ENCODE measurements at places on chromosomes 2 and 18.

DNA sequence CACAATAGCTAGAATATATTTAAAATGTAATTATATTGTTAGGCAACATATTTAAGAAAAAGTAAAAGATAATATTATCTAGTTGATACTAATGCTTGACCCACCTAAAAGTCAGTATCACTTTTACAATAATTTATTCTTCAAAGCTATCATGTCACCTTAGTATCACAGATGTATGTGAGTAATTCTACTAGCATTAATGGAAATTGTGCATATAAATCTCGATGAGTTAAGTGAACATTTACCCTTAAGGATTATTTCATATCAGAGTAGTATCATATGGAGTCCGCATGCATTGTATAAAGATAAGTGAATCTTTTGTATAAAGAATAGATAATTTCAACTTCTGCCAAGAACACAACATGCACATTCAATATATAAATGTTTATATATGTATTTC, 103.4 kb downstream of the AGPS start:
- no peak for DNase-seq

GRCh38 chr2:110741491-110741980, 9.2 kb downstream of the ACOXL start:
- no peak for DNase-seq

DNA sequence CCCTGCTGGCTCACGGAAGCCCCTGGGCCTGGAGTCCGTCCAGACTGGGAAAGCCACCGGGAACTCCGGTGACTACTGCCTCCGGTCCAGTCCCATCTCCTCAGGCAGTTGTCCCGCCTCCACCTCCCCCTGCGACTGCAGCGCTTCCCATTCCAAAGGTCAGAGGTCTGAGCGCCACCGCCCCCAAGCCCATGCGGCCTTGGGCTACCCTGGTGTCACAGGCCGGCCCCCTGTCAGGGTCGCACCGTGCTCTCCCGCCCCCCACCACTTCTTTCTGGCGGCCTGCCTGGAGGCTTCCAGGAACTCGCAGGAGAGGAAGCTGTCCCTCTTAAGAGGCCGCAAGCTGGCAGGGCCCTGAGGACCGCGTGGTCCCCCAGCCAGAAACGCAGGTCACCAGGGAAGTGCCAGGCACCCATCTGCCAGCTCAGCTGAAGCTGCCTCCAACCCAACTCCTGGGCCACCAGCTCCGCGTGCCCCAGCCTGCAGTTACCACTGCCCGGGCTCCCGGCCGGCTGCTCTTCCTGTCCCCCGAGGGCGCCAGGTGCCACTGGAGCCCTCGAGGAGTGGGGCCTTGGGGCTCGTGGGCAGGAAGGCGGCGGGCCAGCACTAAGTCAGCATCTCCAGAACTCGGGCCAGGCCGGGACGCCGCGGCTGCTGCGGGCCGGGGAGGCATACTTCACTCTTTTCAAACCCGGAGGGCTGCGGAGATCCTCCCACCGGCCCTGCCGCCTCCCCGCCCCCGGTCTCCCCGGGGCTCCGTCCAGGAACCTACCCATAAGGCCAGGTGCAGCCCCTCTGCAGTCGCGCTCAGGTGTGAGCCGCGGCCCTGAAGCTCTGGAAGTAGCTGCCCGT, 83.3 kb upstream of the POMC start:
- DNase-seq = no peak

GRCh38 chr2:207902821-207903220, 122.5 kb downstream of the PLEKHM3 start:
- DNase-seq = no peak

DNA sequence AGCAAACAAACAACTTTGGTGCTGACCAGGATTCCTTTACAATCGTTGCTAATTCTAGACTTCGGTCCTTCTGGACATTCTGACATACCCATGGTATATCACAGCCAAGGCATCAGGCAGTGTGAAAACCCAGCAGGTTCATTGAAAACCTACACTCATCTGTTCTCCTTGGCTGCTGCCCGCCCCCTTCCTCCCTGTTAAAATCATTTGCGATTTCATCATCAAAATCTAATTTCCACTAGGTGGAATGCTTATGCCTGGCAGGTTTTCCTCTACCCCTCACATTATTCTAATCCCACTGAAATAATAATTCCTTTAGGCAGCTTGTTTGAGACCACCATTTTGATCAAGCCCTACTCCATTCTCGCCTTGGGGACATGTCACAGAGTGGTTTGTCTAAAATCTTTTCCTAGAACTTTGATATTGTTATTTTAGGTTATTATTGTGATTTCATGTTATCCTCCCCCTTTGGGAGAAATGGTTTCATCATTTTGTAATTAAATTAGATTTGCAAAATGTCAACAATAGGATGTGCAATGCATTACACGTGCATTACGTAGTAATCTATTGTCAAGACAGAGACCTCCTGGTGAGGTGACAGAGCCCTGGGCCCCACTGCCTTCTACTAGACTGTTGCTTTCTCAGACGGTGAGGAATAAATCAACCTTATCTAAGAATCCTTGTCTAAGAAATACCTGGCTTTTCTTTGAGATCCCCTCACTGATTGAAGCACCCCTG, 31.0 kb upstream of the ASPRV1 start:
- no peak for DNase-seq

GRCh38 chr2:181916726-181917718, 25.5 kb downstream of the ITPRID2 start:
- no peak for DNase-seq

GRCh38 chr2:164498836-164499235, 122.4 kb downstream of the GRB14 start:
- no peak for DNase-seq

DNA sequence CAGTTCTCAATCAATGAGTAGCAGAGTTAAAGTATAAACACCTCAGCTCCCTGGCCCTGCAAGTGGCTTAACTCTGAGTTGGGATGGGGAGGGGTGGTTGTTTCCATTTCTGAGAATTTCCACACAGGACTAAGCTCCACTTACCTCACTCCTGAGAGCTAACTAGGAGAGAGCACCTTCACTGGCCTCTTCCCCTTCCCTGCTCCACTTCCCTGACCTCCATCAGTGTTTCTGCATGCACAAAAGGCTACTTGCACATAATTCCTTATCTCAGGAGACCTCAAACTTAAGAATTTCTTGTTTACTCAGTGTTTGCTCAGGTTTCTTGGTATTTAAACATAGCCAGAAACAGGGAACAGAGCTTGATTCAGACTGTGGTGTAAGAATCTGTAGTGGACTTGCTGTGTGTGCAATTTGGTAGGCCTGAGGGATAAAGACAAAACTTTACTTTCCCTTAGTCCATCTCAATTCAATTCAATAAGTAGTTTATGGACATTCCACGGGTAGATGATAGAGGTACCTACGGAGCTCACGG, 97.2 kb downstream of the PID1 start:
- DNase-seq = no peak

GRCh38 chr2:178225006-178225805, 30.9 kb downstream of the OSBPL6 start:
- no peak for DNase-seq

GRCh38 chr18:8944871-8945245, 157.6 kb upstream of the NDUFV2 start:
- DNase-seq = no peak

DNA sequence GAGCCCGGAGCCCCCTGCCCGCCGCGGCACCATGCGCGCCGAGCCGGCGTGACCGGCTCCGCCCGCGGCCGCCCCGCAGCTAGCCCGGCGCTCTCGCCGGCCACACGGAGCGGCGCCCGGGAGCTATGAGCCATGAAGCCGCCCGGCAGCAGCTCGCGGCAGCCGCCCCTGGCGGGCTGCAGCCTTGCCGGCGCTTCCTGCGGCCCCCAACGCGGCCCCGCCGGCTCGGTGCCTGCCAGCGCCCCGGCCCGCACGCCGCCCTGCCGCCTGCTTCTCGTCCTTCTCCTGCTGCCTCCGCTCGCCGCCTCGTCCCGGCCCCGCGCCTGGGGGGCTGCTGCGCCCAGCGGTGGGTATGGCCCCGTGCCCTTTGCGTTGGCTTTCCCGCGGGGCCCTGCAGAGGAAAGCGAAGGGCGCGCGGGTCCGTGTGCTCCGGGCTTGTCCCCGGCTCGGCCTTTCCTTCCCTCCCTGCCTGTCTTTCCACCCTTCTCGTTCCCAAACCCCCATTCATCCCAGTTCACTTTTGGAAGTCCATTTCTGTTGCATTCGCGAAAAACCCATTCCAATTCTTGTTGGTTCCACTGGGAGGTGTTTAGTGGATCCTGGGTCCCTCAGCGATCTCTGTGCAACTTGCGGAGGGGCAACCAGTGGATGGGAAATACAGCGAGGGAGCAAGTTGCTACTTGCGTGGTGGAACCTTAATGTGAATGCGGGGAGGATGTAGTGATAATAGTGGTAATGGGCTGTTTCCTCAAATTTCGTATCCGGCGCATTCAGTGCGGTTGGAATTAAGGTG, 599 bp downstream of the ADAM23 start:
- DNase-seq = no peak

DNA sequence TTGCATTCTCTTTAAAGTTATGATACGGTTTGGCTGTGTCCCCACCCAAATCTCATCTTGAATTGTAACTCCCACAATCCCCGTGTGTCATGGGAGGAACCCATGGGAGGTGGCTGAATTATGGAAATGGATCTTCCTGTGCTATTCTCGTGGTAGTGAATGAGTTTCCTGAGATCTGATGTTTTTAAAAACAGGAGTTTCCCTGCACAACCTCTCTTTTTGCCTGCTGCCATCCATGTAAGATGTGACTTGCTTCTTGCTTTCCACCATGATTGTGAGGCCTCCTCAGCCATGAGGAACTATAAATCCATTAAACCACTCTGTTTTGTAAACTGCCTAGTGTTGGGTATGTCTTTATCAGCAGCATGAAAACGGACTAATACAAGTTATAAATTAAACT, 37.5 kb upstream of the SESTD1 start:
- no peak for DNase-seq

DNA sequence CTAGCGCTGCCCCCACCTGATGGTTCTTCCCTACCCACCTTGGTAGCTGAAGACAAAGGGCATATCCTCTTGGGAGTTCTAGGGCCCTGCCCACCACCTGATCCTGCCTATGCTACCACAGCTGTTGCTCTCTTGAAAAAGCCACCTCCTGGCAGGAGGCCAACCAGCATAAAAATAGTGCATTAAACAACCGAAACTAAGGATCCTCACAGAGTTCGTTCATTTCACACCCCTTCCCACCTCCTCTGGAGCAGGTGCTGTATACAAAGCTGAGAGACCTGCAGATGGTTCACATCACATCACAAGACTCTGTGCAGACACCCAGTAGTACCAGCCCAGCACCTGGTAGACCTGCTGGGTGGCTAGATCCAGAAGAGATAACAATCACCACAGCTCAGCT, 1348.0 kb upstream of the TMEFF2 start:
- no peak for DNase-seq

- DNase-seq = no peak
These were observed 4.8 kb upstream of the STAT4 start for GRCh38 chr2:191155608-191156071.

GRCh38 chr18:48893061-48893607, 57.6 kb downstream of the SMAD7 start:
- no peak for DNase-seq

- no peak for DNase-seq
These were observed 185.4 kb upstream of the SKOR2 start for GRCh38 chr18:47436871-47437270.

DNA sequence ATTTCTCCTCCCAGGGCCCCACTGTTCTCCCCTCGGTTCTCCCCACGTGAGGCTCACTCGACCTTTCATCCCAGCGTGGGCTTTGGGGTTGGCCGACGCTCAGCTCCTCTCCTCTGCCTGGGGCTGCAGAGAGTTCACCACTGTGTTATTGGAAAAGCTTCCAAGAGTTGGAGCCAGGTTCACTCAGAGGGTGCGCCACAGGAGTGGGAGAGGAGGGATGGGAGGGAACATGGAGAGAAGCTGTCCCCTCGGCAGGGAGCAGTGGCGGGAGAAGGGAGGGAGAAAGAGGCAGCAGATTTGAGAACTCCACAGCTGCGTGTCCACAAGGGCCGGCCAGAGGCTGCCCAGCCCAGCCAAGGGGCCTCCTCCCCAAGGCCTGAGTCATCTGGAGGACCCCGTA, 197.1 kb upstream of the SMAD2 start:
- no peak for DNase-seq

DNA sequence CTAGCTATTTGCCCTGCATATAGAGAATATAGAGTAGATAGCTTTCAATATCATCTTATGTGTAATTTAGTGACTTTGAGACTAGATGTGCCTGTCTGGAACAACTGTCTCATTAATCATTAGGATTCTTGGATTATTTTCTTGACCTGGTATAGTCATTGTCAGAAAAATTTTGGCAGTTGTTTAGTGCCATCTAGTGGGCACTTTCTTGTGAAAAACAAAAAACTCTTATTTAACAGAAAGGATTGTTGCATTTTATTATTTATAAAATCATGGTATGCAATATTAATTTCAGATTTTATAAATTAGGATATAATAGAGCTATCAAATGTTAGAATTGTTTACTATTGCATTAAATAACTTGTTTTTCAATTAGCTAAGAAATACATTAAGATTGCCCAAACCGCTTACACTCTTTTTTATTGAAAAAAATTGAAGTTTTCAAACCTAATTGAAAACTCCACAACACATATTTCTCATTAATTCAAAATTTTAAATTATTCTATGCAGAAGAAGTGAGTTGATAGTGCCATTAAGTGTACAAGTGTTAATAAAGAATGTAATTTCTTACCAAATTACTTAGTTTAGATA, 80.3 kb downstream of the DYNAP start:
- DNase-seq = no peak

DNA sequence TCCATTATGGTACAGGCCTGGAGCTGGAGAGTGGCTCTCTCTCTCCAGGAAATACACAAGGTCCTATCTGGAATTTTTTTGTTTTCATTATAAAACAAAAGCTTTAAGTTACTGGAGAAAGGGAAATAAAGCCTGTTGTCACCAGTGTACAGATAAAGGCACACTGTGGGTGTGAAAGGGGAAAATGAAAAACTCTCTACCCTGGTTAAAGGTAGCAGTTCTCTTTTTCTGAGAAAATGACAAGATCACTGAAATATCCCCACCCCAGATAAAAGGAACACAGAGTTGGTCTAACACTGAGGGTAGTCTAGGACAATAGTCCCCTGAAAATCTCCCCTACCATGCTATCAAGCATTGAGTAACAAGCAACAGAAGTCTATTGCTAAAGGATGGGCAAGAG, 438.7 kb downstream of the MBD2 start:
- DNase-seq = no peak

GRCh38 chr2:227228061-227228667, 63.7 kb downstream of the COL4A3 start:
- no peak for DNase-seq

- no peak for DNase-seq
These were observed 13.0 kb upstream of the TET3 start for GRCh38 chr2:73971722-73972121.

DNA sequence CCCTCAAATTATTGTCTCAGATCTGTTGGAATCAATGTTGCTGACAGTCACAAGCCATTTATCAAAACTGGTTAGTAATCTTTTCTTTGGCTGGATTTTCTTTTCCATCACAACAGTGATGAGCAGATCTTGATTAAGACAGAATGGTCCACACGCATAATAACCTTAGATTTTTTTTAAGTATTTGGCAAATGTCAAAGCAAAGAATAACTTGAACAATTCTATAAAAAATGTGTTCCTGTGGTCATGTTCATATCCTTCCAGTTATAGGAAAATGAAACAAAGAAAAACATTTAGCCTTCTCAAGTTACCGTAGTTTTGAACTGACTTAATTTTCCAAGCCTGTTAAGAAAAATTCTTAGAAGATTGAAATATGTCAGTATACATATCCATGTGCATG, 659.9 kb upstream of the ID2 start:
- DNase-seq = no peak

All from AG04450 (cell line).